ENCODE measurements at places on chromosomes 13 and 19. TPM values are rescaled to one million over a fixed set of nuclear protein-coding genes. Genes with fewer than 3 reads are reported as not detected.

GRCh38 chr13:90866006-90866405, 481.5 kb upstream of the MIR17HG start:
- DNase-seq, result no peak

DNA sequence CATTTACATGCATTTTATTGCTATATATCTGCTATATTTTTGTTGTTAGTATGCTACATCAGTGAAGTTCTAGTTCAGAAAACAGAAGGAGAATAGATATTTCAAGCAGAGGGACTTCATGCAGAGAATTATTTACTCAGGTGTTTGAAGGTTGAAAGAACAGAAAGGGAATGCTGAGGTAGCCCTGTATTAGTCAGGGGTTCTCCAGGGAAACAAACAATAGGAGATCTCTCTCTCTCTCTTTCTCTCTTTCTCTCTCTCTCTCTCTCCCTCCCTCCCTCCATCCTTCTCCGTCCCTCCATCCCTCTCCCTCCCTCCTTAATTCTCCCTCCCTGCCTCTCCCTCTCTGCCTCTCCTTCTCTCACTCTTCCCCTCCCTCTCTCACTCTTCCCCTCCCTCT, 114.3 kb upstream of the TDRD3 start:
- no peak for DNase-seq

- no peak for DNase-seq
These were observed 448.7 kb upstream of the MIR17HG start for GRCh38 chr13:90898811-90899210.

GRCh38 chr19:38711726-38712153, 32.5 kb downstream of the CAPN12 start:
- no peak for DNase-seq

DNA sequence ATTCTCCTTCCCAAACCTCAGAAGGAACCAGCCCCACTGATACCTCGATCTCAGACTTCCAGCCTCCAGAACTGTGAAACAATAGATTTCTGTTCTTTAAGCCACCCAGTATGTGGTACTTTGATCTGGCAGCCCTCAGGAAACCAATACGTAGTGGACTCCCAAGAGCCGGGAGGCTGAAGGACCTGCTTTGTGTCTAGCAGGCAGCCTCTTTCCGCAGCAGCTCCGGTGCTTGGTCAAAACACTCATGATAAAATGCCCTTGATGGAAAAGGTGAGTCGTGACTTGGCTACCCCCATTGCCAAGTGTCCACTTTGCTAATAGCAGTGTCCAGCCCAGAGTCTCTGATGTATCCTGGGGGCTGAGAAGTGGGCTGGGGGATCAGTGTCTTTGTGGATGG, 158.8 kb upstream of the TMTC4 start:
- no peak for DNase-seq

GRCh38 chr13:71394176-71394575, 472.8 kb downstream of the DACH1 start:
- DNase-seq, result no peak

DNA sequence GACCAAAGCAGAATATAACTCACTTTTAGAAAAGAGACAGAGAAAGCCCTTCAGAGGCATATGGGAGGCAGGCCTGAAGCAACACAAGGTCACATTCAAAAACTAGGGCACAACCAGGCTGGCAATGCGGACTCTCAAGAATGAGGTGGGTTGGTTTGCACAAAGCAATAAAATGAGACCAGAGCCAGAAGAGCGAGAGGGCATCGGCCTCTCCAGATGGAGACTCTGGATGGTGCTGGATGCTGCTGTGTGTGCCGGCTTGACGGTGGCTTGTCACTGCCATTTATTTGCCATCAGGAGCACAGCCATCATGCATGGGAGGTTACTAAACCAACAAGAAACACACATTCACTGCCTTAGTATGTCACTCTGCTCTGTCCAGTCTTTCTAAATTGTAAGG, 649.4 kb downstream of the DIAPH3 start:
- DNase-seq, result no peak

GRCh38 chr13:94703721-94704314, 8.5 kb downstream of the SOX21 start:
- DNase-seq, result no peak

DNA sequence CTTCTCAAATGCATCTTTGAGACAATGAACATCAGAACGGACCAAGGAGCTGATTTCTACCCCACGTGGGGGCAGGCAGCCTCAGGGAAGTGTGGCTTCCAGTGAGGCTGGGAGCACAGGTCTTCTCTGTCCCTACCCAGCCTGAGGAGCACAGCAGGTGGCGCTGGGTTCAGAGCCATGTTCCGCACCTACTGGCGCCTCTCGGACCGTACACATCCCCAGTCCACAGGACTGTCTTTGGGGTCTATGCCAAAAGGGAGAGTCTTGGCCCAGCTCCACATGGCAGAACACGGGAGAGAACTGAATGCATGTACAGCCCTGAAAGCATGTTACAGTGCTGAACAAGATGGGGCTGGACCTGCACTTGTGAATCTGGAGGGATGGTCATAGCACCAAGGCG, 22.6 kb downstream of the SUGP1 start:
- no peak for DNase-seq

GRCh38 chr13:94280349-94280748, 199.1 kb downstream of the DCT start:
- DNase-seq, result no peak

GRCh38 chr13:49428041-49428763, 15.7 kb downstream of the CAB39L start:
- DNase-seq, result no peak

GRCh38 chr19:29873024-29873800, 61.4 kb downstream of the CCNE1 start:
- peak; percentile 75 for DNase-seq

DNA sequence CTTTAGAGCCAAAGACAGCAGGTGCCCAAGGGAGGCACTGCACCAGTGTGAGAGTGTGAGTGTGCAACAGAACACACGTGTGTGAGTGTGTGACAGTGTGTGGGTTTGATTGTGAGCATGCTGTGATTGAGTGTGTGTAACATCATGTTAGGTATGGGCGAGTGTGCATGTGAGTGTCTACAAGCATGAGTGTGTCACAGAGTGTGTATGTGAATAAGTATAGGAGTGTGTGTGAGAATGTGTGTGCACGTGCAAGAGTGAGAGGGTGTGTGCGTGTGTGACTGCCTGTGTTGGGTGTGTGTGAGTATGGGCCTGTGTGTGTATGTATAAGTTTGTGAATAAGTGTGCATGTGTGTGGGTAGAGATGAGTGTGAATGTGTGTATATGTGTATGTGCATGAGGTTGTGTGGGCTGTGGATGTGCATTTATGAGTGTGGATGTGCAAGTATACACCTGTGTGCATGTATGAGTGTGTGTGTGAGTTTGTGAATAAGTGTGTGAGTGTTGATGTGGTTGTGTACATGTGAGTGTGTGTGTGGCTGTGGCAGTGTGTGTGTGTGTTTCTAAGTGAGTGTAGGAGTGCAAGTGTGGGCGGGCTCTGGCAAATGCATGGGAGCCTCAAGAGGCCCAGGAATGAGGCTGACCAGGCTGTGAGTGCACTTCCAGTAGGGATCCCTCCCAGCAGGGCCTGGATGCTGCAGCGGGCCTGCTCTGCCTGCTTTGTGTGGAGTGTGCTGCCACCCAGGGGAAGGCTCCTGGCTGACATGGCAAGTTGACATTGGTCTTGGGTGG, 198.4 kb downstream of the COL4A1 start:
- peak; percentile 83 for DNase-seq

DNA sequence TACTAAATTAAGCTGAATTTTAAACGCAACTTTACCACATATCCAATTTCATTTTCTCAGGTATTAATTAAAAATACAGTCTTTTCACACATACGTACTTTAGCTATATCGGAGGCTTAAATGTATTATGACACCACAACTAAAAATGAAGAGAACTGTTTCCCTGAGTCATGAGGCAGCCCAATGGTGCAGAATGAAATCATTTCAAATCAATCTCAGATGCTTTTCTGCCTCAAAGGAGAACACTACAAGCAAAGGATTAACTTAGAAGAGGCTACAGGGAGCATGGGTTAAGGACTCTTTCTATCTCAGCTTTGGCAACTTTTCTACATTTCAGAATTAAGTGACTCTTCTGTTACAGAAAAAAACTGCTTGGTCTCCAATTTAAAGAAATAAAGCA, 516.3 kb upstream of the HTR2A start:
- DNase-seq, result no peak

KLK12 gene
- total RNA-seq, result not detected

IRS2 gene
- 10.1 TPM for total RNA-seq

UHRF1 gene
- 111 TPM for total RNA-seq

SUGP2 gene
- total RNA-seq, result 102 TPM

MTUS2 gene
- total RNA-seq, result 0.42 TPM

CDX2 gene
- total RNA-seq, result not detected

ZFP14 gene
- 4.0 TPM for total RNA-seq

GPR108 gene
- 39.3 TPM for total RNA-seq

KLK11 gene
- total RNA-seq, result not detected

CNFN gene
- 8.8 TPM for total RNA-seq

ATXN8OS gene
- total RNA-seq, result not detected

STK24 gene
- total RNA-seq, result 131 TPM

NOSIP gene
- total RNA-seq, result 75.1 TPM

CD70 gene
- total RNA-seq, result 1.2 TPM

CCDC169 gene
- total RNA-seq, result 20.5 TPM
